ENCODE measurements at places on chromosomes 3 and 15. TPM values are rescaled to one million over a fixed set of nuclear protein-coding genes. Genes with fewer than 3 reads are reported as not detected.

Gene TSPAN3
- total RNA-seq = 245 TPM

Gene PLOD2
- 0.17 TPM for total RNA-seq

Gene WDR48
- 27.1 TPM for total RNA-seq

Gene RBP2
- total RNA-seq = not detected

Gene CATSPER2
- total RNA-seq = not detected

Gene ARNT2
- total RNA-seq = not detected

Gene GPR149
- total RNA-seq = 3.2 TPM

Gene SCN11A
- not detected for total RNA-seq

Gene CACNA1D
- not detected for total RNA-seq

Gene KBTBD13
- not detected for total RNA-seq

DNA sequence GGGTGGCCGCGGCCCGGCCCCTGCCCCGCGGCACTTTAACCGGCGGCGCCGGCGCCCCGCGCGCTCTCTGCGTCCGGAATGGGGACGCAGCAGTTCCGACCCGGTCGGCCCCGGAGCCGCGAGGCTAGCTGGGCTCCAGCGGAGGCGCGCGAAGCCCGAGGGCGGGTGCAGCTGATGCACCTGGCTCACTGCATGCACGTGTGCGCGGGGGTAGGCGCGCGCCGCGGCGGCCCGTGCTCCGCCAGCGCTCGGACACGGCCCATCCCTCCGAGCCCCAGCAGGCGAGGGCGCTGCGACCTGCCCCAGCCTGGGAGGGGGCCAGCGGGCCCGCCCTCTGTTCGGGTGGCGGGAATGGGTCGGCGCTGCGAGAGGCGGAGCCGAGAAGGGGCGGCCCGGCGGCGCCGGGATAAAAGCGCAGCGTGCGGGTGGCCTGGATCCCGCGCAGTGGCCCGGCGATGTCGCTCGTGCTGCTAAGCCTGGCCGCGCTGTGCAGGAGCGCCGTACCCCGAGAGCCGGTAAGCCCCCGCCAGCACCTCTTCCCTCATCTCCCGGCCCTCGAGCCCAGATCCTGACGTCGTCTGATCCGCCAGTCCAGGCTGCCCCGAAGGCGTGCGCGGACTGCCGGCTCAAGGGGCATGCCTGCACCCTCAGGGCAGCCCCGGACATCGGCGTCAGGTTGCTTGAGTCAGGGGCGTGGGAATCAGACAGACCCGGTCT is at the start of the genes CHDH and IL17RB:
Gene CHDH (minus strand): TSS at position 286 of the 717 bp plus-strand sequence. CDS start 22,411 bp downstream, outside the sequence.
Gene IL17RB (plus strand): TSS at position 435 of the 717 bp plus-strand sequence. CDS start 21 bp downstream, at position 456.
- DNase-seq = peak; percentile 66

- peak; percentile 28 for DNase-seq
Observed at GRCh38 chr3:58009749-58010535, 1.7 kb downstream of the FLNB start.

- no peak for DNase-seq
Observed at GRCh38 chr15:53297828-53298227, 461.6 kb downstream of the WDR72 start.

DNA sequence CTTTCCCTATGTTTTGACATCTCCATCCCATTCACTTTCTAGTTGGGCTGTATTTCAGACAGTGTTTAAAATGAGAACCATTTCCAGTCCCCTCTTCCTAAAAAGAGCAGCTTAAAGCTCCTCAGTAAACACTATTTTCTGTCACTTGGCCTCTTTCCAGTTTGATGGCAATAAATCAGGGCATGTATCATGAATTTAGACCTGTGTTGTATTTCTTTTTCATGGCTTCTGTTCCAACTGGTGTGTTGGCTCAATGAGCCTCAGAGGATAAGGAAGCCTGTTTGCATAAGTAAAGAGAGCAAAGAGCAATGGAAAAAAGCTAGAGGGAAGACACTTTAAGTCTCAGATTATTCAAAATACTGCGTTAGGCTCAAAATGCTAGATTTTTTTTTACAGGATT is 7.2 kb downstream of the CCDC80 start:
- no peak for DNase-seq

DNA sequence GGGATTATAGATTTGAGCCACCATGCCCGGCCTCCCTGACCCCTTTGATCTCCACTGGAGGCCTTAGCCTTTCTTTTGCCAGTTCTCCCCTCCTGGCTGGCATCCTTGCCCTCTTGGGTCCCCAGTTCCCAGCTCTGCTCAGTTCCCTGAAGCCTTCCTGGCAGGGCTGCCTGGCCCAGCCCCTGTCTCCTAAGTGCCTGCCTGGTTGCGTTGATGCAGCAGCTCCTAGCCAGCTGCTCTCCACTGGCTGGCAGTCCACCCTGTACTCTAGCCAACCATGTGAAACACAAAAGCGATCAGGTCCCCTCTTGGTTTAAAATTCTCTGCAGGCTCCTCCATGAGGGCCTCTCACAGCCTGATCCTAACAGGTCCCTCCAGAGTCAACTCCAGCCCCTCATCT is 184.7 kb downstream of the RAB11A start:
- DNase-seq = no peak

- no peak for DNase-seq
Observed at GRCh38 chr15:50350621-50351020, 4.4 kb downstream of the GABPB1 start.

GRCh38 chr15:81296673-81297072 is 27.3 kb downstream of the STARD5 start:
- DNase-seq = no peak

- DNase-seq = no peak
Observed at GRCh38 chr3:15171096-15171495, 35.0 kb upstream of the CAPN7 start.

- no peak for DNase-seq
Observed at GRCh38 chr15:86645925-86646500, 566.3 kb downstream of the AGBL1 start.

- no peak for DNase-seq
Observed at GRCh38 chr3:30082652-30083051, 523.7 kb upstream of the TGFBR2 start.

- DNase-seq = no peak
Observed at GRCh38 chr3:9595877-9596276, 42.3 kb upstream of the LHFPL4 start.

DNA sequence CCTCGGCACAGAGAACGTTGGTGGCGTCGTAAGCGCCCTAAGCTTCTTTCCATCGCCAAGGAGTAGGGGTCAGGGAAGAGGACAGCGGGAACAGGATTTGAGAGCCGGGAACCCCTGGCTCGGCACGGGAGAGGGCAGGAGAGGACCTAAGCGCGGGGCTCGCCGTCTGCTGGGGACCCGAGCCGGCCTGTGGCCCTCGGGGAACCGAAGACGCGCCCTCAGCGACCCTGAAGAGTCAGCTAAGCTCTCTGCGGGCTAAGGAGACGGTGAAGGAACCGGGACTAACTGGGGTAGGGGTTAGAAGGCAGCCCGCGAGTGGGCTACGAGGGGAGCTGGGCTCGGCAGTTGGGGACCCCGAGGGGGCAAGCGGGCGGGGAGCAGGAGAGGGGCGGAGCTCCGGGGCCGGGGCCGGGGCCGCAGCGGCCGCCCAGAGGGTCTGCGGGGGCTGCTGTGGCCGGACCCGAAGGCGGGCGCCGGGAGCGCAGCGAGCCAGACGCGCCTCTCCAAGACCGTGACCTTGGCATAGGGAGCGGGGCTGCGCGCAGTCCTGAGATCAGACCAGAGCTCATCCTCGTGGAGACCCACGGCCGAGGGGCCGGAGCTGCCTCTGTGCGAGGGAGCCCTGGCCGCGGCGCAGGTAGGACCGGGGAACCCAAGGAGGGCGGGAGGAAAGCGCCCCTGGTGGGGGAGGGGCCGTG is 574 bp downstream of the CASR start:
- DNase-seq = no peak

DNA sequence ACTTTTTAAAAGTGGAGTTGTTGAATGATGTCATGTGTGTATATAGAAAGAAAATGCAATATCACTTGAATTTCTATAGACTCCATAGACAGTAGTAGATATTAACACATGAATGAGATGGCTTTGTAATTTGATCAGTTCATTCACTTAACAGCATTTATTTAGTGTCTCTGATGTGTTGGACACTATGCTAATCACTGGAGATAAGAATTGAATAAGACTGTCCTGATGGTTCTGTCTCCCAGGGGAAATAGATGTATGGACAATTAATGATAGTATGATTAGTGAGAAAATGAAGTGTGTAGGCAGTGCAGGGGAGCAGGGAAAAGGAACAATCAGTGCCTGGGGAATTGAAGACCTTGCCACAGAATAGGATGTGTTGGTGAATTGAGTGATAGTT is 72.9 kb downstream of the RIOX2 start:
- DNase-seq = no peak

Measured in G401 (cell line).